ENCODE measurements at places on chromosomes 11 and 22.

DNA sequence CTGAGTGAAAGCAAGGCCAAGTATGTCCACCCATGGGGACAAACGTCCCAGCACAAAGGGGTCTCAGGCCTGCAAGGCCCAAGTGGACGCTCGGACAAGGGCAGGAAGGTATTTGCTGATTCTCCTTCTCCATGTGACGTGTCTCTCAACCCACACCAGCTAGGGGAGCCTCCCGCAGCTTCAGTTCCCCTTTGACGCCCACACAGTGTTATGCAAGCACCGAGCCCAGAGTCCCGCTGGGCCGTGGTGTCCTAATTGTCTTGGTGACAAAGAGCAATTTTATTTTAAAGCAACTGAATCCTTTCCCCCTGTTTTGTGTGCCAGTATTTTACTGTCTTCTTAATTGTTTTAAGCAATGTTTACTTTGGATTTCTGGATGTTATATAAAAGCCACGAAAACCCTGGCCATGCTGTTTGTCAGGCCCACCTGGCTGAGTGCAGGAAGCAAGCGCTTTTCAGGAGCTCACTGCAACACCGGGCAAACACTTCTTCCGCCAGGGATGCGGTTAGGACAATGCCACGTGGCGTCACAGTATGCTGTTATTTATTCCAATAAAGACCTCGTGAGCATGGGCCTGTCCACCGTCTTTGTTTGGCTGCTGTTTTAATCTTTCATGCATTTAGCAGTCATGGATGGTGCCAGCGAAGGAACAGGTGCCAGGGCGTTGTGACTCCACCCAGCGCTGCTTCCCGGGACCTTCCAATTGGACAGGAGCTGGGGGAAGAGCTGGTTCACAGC is 8.2 kb upstream of the PARVG start:
- DNase-seq: no peak

DNA sequence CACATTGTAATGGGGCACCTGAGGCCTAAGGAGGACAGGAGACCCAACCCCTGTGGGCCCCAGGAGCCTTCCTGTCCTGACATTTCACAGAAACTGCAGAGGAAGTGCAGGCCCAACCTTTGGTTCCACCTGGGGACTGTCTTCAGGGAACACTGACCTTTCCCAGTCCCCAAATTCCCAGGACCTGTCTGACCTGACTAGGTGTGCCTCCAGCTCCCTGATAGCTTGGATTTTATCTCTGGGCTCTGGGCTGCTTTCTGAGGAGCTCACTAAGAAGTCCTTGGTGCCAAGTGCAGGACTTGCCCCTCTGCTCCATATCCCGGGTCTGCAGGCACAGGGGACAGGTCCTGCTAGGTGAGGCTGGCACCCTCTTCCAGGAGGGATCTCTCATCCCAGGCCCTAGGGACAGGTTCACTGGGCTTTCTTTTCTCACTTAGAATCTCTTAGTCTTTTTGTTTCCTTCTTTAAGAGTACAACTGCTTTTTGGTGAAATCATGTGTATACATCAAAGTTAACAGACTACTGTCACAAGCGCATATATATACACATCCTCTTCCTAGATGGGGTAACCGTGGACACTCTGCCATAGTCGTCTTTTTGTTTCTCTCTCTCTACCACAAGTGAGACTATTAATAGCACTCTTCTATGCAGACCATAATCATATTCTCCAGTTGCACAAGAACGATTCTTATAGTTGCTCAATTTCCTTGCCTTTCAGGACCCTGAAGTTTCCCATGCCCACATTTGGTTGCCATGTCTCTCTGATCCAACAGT is 72.0 kb upstream of the IGLL5 start:
- no peak for DNase-seq

- no peak for DNase-seq
These were observed 78.5 kb downstream of the TENM4 start for GRCh38 chr11:79362206-79362757.

GRCh38 chr11:10456519-10456918 is 1.5 kb downstream of the AMPD3 start:
- DNase-seq: no peak

GRCh38 chr22:21624120-21624879 is 5.5 kb downstream of the YDJC start:
- DNase-seq: no peak

- no peak for DNase-seq
These were observed 39.8 kb upstream of the GAB2 start for GRCh38 chr11:78457448-78457847.

DNA sequence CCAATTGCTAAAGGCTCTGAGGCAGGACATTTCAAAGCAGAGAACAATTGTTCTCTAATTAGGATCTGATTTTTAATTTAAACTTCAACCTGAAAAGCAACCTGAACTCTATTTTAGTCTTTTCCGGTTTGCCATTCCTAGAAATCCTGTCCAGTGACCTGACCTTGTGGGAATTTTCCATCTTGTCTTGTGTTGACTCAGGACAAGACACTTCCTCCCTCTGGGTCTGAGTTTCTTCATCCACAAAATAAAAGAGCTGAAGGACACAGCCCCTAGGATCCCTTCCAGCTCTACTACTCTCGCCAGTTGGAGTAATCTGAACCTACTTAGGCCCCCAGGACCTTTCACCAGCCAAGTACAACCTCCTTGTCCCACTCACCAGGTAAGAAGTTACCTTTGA is 66.5 kb upstream of the POU2AF1 start:
- DNase-seq: peak; percentile 11

DNA sequence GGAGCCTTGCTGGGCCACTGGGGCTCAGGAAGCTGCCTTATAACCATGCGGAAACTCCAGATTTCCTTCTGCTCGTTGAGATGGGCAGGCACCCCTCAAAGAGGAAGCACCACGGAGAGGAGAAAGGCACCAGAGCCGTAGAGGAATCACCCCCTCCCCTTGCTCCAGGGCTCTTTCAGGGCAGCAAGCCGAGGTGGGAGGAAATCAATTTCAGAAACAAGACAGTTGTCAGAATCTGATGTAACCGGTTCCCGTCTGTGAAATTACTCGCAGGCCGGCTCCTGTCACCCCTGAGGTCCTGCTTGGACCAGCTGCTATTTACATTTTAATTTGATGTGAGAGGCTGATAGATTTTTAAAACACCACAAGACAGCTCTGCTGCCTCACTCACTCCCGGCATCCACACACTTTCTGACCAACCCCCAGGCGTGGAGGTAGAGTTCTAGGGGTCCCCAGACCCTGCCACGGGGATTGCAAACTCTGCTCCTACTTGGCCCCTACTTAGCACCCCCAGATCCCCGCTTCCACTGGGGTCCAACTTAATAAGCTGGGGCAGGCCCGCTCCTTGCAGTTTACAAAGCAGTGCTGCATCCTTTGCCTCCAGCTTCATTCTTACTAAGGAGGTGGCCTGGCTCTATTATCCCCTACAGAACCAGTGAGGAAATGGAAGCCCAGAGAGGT is 162.5 kb downstream of the CEP164 start:
- DNase-seq: no peak

GRCh38 chr11:31582697-31583096 is 73.1 kb downstream of the ELP4 start:
- no peak for DNase-seq

All from endothelial cell of umbilical vein (primary cell).